Endodermal cell (in vitro differentiated cells): ENCODE measurements at places on chromosomes 1 and 21. TPM values are rescaled to one million over a fixed set of nuclear protein-coding genes. Genes with fewer than 3 reads are reported as not detected.

GRCh38 chr1:156838972-156839371 is 19.9 kb downstream of the INSRR start:
- peak; percentile 87 for DNase-seq

- DNase-seq = no peak
Measured at GRCh38 chr1:220296981-220297380, 24.7 kb upstream of the RAB3GAP2 start.

DNA sequence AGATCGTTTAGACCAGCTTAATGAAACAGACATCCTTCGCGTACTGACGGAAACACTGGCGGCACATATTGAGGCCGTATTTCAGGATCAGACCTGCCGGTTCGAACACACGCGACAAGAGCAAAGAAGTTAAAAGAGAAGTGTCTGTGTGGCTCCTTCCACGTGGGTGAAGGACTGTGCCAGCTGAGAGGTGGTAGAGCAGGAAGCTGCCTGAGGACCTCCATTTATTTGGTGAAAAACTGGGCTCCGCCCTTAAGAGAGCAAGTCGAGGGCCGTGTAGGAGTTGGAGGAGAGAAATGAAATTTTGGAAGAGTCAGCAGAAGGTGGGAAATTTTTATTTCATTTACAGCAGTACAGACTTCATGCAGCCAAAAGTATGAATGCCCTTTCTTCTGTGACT is 38.8 kb upstream of the ADORA3 start:
- peak; percentile 62 for DNase-seq

DNA sequence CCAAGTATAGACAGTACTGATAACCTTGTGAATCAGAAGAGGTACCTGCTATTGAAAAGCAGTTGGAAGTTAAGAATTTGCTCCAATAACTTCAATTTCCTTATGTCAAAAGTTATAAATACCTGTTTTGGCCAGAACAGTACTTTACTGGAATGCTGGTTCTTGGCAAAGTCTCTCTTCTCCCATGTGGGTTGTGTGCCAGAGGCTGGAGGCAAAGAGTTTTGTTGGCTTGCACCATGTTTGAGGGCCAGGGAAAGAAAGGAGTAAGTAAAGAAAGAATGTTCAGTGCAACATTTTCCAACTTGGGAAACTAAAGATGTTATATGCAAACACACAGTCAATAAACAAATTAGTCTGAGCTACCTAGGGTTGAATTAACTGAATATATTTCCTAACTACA is 67.0 kb upstream of the DYNLT5 start:
- DNase-seq = no peak

DNA sequence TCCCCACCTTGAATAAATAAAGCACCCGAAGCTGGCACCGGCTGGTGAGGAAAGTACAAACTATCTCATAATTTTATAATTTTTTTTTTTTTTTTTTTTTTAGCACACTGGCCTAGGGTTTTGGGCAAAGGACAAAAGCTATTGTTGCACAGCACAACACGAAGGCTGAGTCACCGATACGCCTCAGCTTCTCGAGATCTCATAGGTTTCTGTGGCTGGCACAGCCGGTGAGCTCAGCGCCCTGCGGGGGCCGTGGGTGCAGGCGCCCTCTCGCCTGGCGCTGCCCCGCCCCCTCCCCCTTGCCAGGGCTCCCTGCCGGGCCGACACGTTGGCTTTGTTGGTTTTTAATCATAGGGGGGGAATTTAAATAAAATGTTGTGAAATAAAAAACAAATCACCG is 17.2 kb downstream of the CASZ1 start:
- no peak for DNase-seq

DNA sequence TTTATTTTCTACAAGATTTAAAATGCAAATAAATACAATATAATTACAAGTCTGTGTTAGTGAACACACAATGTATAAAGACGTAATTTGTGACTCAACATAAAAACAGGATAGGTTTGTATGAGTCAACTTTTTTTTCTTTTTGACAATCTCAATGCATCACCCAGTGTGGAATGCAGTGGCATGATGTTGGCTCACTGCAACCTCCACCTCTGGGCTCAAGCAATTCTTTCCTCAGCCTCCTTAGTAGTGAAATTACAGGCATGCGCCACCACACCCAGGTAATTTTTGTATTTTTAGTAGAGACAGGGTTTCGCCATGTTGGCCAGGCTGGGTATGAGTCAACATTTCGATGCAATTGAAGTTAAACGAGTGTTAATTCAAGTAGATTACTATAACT is 5.9 kb upstream of the SPRR2E start:
- DNase-seq = no peak

DNA sequence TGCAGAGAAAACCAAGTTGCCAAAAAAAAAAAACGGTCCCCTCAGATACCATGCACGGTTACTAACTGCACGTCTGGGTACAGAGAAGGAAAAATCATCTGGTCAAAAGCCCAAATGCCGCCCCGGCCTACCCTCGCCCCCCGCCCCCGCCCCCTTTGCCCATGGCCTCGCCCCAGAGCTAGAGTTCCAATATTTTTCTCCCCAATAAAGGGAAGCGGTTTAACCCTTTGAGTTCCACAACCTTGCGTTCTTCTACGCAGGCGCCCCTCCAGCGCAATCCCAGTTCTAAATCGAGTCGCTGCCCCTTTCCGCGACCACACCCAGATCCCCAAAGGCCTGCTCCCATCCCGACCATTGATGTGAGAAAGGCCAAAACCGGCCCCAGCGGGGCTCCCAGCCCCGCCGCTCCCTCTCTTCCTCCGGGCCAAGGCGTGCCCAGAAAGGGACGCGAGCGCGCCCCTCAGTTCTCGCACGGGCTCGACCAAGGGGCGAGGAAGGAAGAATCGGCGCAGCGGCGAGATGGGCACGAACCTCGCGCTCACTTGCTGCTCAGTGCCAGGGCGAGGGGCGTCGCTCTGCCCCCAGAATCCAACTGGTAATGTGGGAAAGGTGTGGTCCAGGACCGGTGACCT is 797 bp downstream of the WDR47 start:
- peak; percentile 71 for DNase-seq

DNA sequence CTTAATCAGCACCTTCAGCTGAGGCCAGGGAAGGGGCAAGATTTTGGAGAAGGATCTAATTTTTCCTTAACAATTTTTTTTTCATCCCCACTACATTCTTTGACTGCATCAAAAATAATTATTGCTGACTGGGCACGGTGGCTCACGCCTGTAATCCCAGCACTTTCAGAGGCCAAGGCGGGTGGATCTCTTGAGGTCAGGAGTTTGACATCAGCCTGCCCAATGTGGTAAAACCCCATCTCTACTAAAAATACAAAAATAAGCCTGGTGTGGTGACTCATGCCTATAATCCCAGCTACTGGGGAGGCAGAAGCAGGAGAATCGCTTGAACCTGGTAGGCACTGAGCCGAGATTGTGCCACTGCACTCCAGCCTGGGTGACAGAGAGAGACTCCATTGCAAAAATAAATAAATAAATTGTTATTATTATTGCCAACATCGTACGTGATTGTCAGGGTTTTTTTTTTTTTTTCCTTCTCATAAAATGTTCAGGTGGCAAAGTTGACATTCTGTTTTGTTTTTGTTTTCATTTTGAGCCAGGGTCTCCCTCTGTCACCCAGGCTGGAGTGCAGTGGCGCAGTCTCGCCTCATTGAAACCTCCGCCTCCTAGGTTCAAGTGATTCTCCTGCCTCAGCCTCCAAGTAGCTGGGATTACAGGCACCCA is 37.3 kb upstream of the MORC3 start:
- no peak for DNase-seq

GRCh38 chr1:67434491-67434890 is 4.3 kb upstream of the SERBP1 start:
- DNase-seq = no peak

DNA sequence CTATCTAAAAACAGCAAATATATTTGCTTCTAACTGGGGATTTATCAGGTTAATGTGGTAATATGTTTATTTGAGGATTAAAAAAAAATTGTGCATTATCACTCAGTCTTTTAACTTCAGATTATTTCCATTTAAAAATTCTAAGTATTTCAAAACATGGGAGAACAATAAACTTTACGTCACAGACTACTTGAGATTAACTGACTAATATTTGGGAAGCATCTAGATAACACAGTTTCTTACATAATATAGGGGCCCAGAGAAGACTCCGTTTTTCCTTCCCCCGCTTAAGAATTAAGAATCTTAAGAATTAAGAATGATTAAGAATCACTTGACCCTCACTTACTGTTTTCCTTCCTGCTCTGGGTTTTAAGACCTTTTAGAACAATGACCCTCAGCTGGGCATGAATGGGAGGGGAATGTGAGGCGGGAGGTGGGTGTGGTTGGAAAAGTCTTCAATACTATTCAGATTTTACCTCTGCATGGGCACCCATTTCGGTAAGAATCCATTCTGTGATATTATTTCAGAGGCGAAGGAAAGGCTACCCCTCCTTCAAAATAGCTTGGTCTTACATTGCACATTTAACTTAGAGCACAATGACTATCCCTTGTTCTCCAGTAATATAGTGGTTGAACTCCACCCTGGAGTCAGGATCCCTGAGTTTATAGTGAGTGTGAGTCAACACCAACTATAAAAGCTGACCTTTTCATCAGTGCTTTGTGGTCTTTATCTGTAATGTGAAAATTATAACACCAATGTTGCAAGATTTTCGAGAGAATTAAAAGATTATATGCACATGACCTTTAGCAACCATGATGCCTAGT is 821.3 kb downstream of the USP25 start:
- no peak for DNase-seq

GRCh38 chr1:153540394-153541361 is at the start of gene S100A5:
S100A5 (minus strand) TSS chr1:153540934; CDS start chr1:153540191, 743 bp downstream.
- DNase-seq = no peak

DNA sequence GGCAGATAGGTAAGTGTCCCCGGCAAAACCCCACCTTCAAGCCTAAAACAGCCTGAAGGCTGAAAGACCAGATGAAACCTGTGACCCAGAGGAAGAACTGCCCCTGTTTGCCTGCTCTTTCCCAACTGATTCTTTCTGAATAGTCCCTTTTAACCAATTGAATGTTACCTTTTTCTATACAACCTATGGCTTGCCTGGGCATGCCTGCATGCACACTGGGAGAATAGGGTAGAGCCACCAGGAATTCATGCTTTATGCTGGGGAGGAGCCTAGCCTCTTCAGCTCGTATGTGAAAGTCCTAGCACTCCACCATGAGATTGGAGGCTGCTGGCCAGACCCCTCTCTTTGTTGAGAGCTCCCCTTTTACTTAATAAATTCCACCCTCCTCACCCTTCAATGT is 340.0 kb downstream of the PTBP2 start:
- no peak for DNase-seq

DNA sequence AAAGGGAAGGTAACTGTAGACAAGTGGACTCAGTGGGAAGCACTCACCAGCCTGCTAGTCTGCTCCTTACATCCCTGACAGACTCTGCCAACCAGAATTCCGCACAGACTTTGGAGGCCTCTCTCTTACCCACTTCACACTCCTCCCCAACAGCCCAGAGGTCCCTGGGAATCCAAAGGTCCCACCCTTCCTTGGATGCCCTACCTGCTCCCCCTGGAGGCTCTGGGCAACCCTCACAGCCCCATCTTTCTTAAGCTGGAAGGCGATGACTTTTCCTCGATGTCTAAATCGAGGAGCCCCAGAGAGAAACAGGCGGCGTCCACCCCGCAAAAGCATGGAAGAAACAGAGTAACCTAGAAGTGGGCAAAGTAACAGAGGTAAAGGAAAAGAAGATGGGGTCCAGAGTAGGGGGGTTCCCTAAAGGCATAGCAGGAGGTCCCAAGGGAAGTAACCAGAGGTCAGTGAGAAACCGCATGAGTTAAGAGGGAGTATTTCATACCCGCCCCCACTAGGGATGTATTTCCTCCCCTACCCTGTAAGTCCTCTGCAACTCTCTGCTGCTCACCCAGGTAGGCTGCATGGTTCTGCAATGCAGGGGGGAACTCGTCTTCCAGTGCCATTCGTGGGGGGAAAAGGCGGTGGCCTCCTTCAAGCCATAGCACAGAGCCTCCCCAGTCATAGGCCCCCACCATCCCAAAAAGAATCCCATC is 8.4 kb downstream of the ITGA10 start:
- DNase-seq = peak; percentile 69

DNA sequence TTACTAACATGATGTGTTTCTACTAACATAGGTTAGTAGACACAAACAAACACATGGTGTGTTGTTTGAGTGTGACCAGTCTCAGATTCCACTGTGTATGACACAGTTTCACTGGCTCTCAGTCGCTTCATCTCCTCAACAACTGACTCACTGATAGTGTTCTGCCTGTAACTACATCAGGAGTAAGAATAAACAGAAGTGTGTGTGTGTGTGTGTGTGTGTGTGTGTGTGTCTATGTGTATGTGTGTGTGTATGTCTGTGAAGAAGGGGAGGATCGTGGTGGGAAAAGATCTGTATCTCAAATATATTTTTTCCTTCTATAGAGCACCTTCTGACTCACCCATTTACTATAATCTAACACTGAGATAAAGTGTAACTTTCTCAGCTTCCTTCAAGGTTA is 391.0 kb downstream of the PTPRC start:
- DNase-seq = no peak

- DNase-seq = no peak
Measured at GRCh38 chr1:34361121-34361520, 184.4 kb downstream of the C1orf94 start.

Gene C4BPB
- total RNA-seq = not detected in 2 replicates

Gene DMRTA2
- total RNA-seq = 2.1 and 2.4 TPM in 2 replicates

Gene IGSF9
- 7.5 and 8.5 TPM in 2 replicates for total RNA-seq
